GM12878 (cell line): ENCODE measurements at places on chromosomes 2 and 18.

DNA sequence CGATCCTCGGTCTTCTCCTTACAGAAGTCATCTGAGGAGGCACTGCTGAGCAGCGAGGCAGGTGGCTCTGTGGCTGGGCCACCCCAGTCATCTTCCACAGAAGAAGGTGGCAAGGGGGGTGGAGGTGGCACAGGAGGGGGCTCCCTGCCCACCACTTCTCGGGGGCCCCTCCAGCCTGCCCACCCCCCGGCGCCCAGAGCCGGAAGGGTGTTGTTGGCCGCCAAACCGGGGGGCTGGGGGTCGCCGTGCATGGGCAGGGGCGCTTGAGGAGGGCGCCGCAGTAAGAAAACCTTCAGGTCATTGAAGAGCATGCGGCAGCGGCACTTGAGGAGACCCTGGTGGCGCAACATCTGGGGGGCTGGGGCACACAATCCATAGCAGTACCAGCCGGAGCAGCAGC lies 2.5 kb downstream of the MARCHF4 start:
- no peak for DNase-seq

DNA sequence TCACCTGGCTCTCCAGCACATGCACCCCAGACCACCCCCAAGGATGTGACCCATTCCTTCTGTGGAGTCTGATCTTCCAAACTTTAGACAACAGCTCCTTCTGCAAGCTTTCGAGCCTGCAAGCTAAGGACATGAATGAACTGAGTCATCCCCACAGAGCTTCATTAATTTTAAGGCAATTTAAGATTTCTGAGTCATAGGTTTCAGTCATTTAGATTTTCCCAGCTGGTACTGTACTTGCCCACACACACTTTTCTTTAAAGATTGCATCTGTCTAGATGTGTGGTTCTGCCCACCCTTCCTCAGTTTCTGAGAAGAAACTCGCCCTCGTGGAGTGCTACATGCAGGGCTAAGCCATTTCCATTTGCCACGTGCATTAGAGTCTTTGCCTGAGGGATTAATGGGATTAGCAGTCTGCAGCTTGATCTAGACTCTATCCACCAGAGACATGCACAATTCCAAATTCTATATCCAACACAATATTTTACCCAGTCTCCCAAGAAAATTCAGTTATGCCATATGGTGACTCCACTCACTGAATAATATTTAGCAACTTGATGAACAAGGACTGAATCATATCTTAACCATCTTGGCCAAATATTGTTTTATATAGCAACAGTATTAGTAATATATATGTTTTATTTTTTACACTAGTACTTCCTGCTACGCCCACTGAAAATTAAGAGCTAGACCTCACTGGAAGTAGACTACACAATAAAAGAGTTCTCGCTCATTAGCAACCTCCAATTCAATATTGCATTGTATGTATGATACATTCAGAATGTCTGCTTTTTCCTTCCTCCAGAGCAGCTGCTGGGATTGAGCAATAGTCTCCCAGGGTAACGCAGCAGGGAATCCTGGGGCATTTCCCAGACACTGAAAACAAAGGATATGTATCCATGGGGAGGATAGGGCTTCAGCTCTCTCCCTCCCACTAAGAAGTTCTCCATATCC lies 14.3 kb upstream of the TRIB2 start:
- DNase-seq, result no peak

GRCh38 chr2:28150236-28150915 lies 242.3 kb upstream of the FOSL2 start:
- no peak for DNase-seq

DNA sequence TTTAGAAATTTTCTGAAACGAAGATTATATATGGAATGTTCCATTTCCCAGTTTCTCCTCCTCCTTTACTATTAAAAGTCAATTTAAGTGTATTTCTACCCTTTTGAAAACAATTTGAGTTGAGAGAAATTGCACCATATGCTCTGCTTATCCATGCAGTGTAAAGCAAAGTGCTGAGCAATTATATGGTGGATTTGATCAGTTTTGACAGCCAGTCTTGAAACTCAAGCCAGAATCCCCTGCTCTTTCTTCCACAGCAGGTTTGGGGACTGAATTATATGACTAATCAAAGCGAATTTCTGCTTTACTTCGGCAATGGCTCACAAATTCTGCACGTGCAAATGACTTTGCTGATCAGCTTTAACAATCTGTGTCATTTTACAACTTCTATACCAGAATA lies 1183.6 kb downstream of the LRP1B start:
- DNase-seq, result no peak

GRCh38 chr2:20326163-20326780 lies 24.4 kb downstream of the PUM2 start:
- no peak for DNase-seq

DNA sequence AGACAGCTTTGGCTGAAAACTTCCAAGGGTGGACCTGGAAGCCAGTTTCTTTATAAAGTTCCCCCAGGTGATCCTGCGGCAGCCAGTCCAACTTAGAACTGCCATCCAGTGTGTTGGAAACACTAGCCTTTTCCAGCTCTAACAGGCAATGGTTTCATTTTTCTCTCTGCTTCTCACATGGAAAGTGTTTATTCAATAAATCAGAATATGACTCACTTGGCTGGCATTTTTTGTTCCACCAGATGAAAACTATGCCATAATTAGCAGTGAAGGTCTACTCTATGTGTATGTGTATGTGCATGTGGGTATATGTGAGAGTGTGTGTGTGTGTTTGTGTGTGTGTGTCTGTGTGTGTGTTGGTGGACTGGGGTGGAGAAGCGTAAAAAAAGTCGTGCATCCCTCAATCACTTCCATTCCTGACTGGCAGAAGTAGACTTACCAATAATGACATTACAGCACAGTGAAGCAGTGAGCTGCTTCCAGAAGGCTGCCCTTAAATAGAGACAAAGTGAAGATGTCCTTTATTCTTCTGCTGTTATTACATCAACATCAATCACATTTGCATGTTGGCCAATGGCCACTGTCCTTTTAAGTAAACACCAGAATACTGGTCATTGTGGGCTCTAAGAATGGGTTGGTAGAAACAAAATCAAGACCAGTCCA lies 90.9 kb upstream of the SETBP1 start:
- DNase-seq, result no peak

DNA sequence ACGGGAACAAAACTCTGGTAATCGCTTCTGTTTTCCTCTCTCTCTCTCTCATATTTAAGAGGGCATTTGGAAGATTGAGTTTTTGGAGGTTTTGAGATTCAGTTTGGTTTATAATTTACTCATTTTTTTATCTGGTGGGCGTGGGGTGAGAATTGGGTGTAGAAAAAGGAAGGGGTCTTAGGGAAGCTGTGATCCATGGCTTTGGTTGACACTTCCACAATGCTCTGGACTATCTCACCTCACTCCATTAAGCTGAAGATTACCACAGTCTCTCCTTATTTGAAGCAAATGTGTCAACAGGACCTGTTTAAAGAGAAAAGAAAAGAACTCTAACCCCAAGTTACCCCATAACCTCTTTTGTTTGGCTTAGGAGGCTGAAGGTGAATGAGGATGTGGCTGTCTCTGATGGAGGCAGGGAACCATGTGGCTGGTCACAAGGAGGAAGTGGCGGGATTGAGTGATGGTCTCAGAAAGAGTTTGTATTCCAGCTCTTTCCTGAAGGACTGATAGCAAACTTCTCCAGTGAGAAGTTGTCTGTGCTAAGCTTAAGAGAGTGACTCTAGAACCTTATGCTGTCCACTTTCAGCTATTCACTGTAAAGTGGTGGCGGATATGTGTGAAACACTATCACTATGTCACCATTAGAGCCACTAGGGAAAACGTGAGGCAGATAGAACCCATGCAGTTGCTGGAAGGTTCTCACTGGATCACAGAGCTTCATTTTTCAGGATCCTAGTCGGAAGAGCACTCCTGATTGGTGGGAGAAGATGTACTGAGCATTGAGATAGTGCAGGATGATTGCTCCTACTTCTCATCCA lies 934 bp downstream of the ZNF804A start:
- DNase-seq, result no peak

DNA sequence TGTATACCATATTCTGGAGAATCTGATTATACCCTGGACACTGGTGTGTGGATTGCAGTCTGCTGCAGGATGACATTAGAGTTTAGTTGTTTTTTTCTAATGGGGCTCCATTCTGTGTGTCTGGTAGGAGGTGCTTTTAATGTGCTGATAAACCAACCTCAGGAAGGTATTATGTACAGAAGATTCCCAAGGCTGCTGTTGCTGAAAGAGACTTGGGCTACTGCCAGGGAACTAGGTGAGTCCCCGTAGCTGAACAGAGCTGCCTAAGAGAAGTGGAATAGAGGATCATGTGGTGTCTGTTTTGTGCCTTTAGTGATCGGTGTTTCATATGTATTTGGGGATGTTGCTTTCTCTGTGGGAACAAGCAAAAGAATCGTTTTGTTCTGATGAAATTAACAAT lies 16.5 kb downstream of the SPATA3 start:
- DNase-seq, result no peak

DNA sequence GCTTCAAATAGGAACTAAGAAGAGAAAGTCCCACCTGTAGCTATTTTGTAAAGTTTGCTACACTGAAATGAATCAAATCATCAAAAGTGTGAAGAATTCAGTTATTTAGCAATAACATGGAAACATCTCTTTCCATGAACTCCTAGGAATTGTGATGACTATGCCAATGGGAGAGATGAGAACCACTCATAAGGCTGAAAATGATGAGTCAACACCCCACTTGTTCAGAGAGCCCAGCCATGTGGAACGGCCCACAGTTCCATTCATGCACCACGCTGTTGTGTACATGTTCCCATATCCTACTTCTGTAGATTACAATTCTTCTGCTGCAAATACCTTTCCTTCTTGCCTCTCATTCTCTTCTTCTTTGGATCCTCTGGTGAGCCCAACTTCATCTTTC lies 645.5 kb upstream of the ID2 start:
- DNase-seq, result no peak

GRCh38 chr2:2743164-2743571 lies 412.1 kb upstream of the MYT1L start:
- no peak for DNase-seq

DNA sequence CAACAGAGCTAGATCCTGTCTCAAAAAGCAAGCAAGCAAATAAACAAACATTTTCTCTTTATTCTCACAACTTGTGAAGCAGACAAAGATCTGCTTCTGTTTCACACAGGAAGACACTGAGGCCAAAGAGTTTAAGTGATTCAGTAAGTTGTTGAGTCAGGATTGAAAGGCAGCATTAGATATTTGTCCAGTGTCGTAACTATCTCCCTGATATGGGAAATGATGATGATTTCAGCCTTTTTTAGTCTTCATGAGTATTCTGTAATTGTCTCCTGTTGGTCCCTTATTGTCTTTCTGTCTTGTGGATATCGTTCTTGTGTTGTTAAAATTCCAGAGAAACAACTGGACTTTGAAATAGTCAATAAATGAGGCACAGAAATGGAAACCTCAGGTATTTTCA lies 59.6 kb downstream of the GATA6 start:
- no peak for DNase-seq

DNA sequence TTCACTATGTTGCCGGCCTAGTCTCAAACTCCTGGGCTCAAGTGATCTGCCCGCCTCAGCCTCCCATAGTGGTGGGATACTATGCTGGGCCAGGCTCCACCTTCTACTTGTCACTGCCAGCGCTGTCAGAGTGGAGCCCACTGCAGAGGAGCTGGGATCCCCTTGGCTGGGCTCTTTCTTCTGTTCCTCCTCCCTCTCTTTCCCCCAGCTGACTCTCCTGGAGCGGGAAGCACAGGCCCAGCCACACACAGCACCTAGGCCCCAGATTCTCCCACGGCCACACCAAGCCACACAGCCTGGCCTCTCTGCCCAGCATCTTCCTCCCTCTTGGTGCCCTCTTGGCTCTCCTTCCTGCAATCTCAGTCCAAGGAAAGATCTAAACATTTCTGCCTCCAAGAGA lies 3.7 kb upstream of the GAREM2 start:
- no peak for DNase-seq

- no peak for DNase-seq
Observed at GRCh38 chr2:238498188-238498587, 71.5 kb downstream of the ASB1 start.

GRCh38 chr18:79515944-79516351 lies 120.2 kb downstream of the NFATC1 start:
- DNase-seq, result no peak

GRCh38 chr2:171434013-171434989 lies at the start of gene DCAF17:
DCAF17 (plus strand) TSS chr2:171434226; CDS start chr2:171434578, 352 bp downstream.
- DNase-seq, result peak; percentile 94

- DNase-seq, result peak; percentile 21
Observed at GRCh38 chr2:24164416-24164973, 10.4 kb upstream of the FAM228A start.

- no peak for DNase-seq
Observed at GRCh38 chr2:181977661-181978350, 7.8 kb upstream of the PPP1R1C start.

- no peak for DNase-seq
Observed at GRCh38 chr2:88038263-88039105, 17.1 kb downstream of the KRCC1 start.

DNA sequence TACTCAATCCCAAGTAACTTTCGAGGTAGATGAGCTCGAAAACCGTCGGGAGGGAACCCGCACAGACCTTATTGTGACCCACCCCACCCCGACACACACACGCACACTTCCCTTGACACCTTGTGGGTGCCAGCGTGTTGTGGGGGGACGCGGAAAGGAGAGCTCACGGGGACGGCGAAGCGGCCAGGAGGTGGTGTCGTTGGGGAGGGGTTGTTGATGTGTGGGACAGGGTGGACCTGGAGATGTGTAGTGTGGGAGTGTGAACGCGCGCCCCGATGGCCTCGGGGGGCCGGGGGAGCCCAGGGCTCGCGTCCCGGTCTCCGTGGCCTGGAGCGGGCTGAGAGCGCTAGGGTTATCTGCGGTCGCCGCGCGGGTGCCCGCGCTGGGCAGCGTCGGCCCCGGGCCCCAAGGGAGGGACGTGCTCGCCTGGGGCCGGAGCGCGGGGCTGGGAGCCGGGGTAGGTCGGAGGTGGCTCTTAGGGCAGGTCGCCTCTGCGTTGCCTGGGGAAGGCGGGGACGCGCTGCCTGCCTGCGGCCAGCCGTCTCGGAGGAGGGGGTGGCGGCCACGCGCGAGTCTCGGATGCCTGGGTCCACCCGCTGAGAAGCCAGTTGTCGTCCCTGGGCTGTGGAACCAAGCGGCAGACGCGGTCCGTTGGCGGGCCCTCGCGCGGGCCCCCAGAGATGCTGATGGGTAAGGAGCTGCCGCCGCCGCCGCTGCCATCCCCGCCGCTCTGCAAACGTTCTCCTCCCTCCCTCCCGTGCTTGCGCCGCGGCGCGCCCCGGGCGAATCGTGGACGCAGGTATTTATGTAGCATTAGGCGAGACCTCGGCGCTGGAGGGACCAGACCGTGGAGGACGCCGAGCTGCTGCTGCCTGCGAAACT lies 1.6 kb downstream of the KLHL29 start:
- DNase-seq, result no peak

GRCh38 chr2:173432049-173432754 lies 77.5 kb downstream of the CDCA7 start:
- DNase-seq, result no peak

- DNase-seq, result no peak
Observed at GRCh38 chr2:178119179-178119922, 7.1 kb downstream of the RBM45 start.

DNA sequence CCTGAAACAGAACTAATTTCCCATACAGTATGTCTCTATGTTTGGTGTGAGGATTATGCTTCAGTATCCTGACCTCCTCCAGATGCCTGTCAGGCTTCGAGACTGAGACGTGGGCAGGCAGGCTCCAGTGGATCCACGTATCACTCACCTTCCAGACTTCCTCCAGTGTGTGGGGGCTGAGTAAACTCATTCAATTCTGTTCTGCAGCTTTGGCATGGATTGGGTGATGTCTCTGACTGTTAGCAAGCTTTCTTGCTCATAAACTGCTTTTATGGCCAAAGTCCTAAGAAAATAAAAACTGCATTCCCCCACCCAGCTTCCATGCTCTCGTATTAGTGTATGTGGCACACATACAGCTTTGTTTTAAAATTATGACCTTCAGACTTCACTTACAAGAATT lies 53.6 kb downstream of the CCDC93 start:
- DNase-seq, result no peak
